ENCODE measurements at places on chromosomes 5 and 9.

DNA sequence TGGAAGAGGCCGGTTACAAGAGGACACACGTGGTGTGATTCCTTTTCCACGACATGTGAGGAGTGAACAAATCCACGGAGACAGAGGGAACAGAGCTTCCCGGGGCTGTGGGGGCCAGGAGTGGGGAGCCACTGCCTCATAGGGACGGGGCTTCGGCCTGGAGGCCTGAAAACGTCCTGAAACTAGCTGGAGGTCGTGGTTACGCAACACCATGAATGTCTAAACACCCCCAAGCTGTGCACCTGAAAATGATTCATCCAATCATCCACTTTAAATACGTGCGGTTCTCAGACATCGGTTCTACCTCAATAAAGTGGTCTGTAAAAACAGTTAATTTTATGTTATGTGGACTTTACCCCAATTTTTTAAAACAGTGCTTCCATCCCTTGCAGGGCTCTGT lies 65.3 kb upstream of the PPP1R26 start:
- DNase-seq = no peak

DNA sequence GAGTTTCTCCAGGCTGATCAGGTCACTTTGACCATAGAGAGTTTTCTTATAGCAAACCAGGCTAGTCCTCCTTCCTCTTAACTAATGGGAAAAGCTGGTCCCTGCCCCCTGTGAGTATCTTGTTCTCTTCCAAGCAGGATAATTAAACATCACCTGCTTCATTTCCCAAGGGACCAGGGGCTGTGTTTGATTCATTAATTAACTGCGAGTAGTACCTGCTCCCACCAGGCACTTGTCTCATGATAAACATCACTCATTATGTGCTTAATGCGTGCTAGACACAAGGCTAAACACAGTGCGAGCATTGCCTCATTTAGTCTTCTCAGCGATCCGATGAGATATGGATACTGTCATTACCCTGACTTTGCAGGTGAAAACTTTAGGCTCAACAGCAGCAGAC lies 1.7 kb upstream of the FAM163B start:
- DNase-seq = no peak

- no peak for DNase-seq
Observed at GRCh38 chr5:73192370-73192769, 19.4 kb downstream of the TMEM174 start.

- no peak for DNase-seq
Observed at GRCh38 chr5:171562822-171563221, 143.4 kb downstream of the FGF18 start.

- no peak for DNase-seq
Observed at GRCh38 chr5:134994560-134995156, 27.0 kb downstream of the CATSPER3 start.

- no peak for DNase-seq
Observed at GRCh38 chr9:25975667-25976066, 297.4 kb upstream of the TUSC1 start.

- no peak for DNase-seq
Observed at GRCh38 chr9:134027561-134027960, 2.3 kb downstream of the BRD3OS start.

- DNase-seq = no peak
Observed at GRCh38 chr9:5488221-5489008, 21.9 kb upstream of the PDCD1LG2 start.

- DNase-seq = no peak
Observed at GRCh38 chr5:76351577-76351976, 51.5 kb upstream of the IQGAP2 start.

DNA sequence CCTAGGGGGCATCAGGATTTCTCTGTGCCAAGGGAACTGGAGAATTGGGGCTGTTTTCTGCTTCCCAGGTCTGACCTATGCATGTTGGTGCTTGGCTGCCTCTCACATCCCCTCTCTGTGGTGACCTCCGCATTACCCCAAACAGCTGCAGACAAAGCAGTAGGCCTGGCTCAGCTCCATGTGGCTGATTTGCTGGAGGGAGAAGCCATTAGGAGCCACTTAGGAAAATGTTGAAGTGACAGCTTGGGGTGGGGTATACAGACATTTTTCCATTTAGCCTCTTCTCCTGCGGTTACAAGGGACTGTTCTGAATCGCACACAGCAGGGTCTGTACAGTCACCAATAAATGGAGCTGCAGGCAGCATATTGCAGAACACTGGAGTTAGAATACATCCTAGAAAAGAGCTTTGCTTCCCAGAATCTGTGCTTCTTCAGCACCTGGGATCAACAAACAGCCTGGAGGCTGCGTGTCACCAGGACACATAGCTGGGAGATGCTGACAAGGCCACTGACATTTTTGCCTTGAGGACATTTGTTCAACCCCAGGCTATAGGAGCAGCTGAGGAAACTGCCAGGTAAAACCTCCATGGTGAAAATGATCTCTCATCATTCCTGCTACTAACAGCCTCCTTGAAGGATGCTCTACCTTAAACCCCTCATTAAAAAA lies 335.3 kb downstream of the DIRAS2 start:
- DNase-seq = no peak

GRCh38 chr9:112166176-112167140 lies 8.6 kb downstream of the SUSD1 start:
- DNase-seq = no peak

DNA sequence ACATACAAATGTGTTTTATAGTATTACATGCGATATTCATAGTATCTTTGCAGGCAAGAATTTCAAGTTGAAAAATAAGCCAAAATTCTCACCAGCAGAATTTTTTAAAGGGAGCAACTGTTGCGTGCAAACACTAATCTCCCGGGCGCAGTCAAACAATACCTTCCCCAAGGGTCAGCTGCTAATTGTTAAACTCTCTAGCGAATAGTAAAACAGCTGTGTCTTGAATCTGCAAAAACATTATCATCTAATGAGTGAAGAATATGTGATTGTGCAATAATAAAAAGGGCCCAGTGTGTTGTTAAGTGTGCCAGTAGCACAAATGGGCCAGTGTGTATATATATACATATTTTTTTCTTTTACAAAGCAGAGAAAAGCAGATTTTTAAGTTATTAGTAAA lies 131.4 kb downstream of the CCDC192 start:
- DNase-seq = no peak

- DNase-seq = no peak
Observed at GRCh38 chr5:133356984-133357421, 255.3 kb downstream of the FSTL4 start.

DNA sequence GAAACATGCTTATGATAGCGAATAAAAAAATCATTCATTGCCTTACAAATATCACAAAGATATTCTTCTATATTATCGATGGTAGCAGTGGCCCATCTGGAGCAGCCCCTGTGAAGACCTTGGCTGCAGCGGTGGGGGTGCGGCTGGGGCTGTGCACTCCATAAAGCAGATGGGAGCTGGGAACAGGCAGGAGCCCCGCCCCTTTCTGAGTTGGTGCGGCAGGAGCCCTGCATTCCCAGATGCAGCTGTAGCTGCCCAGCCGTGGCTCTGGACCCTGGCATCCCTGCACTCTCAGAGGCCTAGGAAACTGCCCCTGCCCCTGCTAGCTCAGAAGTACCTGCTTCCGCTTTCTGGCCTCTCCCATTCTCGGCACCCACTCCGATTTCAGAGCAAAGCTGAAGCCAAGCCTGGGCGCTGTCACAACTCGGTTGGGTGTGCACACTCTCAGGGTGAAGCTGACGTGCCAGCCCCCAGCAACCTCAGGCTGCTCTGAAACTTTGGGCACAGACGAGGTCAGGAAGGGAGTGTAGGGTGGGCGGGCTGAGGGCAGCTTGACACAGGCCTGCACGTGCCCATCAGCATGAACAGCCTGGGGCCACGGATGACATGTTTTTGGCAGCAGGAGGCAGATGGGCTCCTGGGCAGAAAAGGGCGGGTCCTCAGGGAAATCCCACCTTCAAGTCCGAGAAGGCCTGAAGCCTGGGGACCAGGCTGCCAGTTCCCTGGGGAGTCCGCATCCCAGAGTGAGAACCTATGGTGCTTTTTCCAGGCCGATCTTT lies 1440.8 kb upstream of the ACO1 start:
- DNase-seq = no peak

GRCh38 chr5:128220841-128221240 lies 137.3 kb downstream of the SLC12A2 start:
- no peak for DNase-seq

DNA sequence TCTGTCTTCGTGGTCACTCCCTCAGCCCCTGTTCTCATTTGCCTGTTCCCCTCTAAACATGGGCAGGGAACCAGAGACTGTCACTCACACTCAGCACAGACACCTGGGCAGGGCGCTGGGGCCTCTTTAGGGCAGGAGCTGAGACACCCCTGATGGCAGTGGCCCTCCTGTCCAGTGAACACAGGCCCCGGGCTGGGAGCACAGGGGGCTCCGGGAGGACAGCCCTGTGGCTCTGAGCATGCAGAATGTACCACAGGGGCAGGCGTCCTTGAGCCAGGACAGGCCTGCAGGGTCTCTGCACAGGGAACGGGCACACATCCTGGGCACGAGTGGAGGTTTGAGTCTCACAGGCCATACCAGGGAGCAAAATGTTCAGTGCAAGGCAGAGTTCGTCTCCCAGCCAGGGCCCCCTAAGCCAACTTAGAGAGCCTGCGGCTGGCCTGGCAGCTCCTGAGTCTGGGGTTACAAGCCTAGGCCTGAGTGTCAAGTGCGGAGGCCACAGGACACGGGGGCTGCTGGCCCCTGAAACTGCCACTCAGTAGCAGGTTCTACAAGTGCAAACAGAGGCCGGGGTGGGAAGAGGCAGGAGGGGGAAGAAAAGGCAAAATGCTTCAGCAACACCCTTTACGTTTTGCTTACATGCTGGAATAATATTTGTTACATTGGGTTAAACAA lies 55.9 kb upstream of the NKD2 start:
- no peak for DNase-seq

GRCh38 chr5:59608745-59609144 lies 284.8 kb downstream of the PDE4D start:
- DNase-seq = no peak

DNA sequence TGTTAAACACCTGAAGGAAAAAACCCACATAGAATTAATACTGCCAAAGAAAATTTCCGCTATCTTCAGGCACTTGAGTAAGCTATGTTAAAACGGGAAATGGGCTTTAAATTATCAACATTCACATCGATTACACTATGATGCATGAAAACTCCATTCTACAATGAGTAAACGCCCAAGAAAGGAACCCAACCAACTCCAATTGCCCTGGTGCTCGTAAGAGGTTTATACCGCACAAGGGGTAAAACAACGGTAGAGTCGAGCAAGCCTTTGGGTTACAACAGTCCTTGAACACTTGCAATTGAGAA lies 1.0 kb downstream of the AGTPBP1 start:
- no peak for DNase-seq

- DNase-seq = no peak
Observed at GRCh38 chr5:166377756-166378155, 1913.7 kb upstream of the WWC1 start.

GRCh38 chr9:95667789-95668188 lies 151.0 kb upstream of the PTCH1 start:
- no peak for DNase-seq

GRCh38 chr5:159992566-159992965 lies 16.4 kb upstream of the TTC1 start:
- no peak for DNase-seq

DNA sequence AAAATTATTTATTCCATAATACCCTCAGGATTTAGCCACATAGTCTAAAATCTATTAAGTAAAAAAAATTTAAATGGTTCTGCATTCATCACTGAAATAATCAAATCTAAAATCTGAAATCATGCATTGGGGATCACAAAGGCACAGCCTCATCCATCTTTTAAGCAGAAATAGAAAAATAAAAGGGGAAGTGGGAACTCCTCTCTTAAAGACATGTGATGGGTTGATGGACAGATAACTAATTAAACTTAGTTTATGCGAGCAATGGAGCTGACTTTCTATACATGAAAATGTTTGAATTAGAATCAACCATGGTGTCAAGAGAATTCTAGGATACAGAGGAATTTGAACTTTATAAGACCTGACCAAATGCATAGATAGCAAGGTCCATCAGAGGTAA lies 170.5 kb downstream of the GABRB2 start:
- DNase-seq = no peak

DNA sequence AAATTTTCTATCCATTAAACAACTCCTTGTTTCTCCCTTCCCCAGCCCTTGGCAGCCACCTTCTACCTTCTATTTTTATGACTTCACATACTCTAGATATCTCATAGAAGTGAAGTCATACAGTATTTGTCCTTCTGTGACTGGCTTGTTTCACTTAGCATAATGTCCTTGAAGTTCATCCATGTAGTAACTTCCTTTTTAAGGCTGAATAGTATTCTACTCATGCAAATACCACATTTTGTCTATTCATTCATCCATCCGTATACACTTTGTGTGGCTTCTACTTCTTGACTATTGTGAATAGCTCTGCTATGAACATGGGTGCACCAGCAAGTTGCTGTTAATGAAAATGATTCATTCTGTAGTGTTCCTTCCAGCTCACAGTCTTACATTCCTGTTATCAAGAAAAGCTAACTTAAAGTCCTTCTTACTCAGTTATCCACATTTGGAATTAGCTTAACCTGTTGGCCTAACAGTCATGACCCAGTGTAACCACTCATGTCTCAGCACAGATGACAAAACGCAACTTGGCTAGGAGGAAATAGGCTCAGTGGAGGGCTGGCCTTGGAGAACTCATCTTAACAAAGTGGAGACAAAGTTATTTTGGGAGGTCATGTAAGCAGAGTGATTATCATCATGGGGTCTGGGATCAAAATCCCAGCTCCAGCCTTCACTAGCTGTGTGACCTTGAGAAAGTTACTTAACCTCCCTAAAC lies 129.7 kb upstream of the MAP3K1 start:
- no peak for DNase-seq

DNA sequence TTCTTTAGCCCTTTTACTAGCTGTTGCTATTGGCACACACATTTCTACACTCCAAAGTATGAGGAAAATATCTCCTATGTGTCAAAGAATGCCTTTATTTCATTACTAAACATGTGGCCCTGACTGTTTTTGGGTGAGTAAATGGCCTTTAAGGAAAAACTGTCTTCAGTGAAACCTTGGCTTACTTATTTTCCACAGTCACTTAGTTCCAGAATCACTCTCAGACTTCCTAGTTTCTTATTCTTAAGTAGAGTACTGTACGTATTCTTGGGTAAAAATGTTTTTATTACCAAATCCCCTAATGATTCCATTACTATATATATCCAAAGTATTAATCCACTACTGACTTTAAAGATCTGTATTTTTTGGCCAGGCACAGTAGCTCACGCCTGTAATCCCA lies 27.5 kb downstream of the ERP44 start:
- no peak for DNase-seq

DNA sequence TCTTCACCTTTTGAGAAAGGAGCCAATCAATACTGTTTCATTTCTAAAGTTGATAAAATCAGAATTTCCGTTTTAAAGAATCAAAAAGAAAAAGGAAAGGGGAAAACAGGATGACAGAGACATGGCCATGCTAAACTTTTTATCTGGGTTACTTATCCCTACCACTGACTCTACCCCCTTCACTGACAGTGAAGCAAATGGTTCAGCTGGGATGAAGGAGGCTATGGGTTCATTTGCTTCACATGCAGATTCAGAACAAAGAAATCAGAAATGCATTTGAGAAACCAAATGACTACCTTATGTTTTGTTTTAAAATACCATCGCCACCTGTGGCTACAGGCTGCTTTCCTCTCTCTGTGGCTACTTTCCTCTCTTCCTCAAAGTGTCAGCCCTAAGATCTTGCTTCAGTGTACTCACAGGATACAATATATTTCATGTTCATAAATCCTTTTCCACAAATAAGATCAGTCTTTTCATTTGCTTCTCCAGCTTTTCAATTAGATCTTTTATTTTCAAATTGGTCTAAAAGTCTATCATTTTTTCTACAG lies 53.3 kb downstream of the LPAR1 start:
- no peak for DNase-seq

GRCh38 chr9:109799792-109800191 lies 19.8 kb downstream of the PALM2AKAP2 start:
- no peak for DNase-seq

- DNase-seq = no peak
Observed at GRCh38 chr5:10331341-10331796, 22.1 kb upstream of the MARCHF6 start.

Measured in thymus (tissue), 14 donors.